ENCODE measurements at places on chromosomes 1 and 21. TPM values are rescaled to one million over a fixed set of nuclear protein-coding genes. Genes with fewer than 3 reads are reported as not detected.
A peak's percentile ranks its signal among the peaks of the same experiment; 100 is the strongest.

The C1orf226 gene
- total RNA-seq, result not detected

GRCh38 chr21:22795091-22795490 is 1796.9 kb downstream of the NCAM2 start:
- H3K27ac ChIP-seq, result no peak overlapping the region
- no peaks in the 10 kb centered on the region for H3K4me1 ChIP-seq
- DNase-seq, result no peak
- H3K36me3 ChIP-seq, result no peaks in the 10 kb centered on the region

DNA sequence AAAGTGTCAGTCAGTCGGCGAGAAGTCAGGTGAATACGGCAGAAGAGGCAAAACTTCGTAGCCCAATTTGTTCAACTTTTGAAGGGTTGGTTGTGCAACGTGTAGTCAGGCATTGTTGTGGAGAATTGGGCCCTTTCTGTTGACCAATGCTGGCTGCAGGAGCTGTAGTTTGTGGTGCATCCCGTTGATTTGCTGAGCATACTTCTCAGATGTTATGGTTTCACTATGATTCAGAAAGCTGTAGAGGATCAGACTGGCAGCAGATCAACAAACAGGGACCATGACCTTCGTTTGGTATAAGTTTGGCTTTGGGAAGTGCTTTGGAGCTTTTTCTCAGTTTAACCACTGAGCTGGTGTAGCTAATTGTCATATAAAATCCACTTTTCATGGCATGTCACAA is 190.2 kb upstream of the ADAMTS5 start:
- no peak overlapping the region for H3K4me3 ChIP-seq
- no peaks in the 10 kb centered on the region for H3K36me3 ChIP-seq
- H3K4me1 ChIP-seq, result no peaks in the 10 kb centered on the region
- H3K27me3 ChIP-seq, result no peaks in the 10 kb centered on the region
- H3K27ac ChIP-seq, result no peak overlapping the region

DNA sequence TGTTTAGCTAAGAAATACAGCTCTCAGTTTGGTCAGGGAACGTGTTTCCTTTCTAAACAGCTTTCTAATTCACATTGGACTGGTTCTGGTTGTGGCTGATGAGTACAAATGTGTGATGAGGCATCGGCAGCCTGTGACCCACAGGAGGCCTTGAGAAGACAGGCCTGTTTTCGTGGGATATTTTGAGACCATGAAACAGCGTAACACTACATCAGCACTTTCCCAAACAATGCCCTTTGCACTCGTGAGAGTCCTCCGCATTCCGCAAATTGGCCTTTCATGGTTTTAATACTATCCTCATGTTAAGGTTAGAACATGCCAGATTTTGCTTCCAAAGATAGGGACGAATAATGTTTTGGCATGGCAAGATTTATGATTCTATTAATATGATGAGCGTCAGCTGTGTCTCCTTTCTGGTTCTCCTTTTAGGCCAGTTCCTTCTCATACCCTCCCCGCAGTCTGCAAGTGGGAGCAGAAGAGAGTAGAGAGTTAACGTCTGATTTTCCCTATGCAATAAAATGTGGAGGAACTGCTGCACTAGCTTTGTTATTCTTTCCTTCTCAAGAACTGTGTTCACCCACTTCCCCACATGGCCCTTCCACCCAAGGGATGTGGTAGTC is 84.3 kb upstream of the L1TD1 start:
- H3K27me3 ChIP-seq, result no peaks in the 10 kb centered on the region
- H3K36me3 ChIP-seq, result no peaks in the 10 kb centered on the region
- no peaks in the 10 kb centered on the region for H3K4me1 ChIP-seq
- H3K27ac ChIP-seq, result no peak overlapping the region

The GPR3 gene
- not detected for total RNA-seq

The TSPEAR gene
- not detected for total RNA-seq

DNA sequence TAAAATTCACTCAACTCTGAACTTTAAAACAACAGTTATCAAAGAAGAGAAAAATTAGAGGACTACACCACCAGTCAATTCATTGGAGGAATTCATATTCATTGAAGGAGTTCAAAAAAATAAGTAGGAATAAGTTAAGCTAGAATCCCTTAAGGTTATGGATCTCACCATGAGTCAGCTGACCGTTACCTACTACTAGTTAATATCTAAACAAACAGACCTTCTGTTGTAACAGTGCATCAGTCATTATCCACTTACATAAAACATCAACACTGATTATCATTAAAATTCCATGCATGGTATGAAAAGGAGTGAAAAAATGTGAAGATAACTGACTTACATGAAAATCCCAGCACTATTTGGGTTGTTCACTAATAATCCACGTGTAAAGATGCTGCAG is 44.9 kb downstream of the FOXJ3 start:
- H3K4me1 ChIP-seq, result peaks cover 5% of the 10 kb centered on the region
- H3K27me3 ChIP-seq, result no peaks in the 10 kb centered on the region
- H3K4me3 ChIP-seq, result no peak overlapping the region
- no peak overlapping the region for H3K27ac ChIP-seq
- H3K36me3 ChIP-seq, result no peaks in the 10 kb centered on the region

DNA sequence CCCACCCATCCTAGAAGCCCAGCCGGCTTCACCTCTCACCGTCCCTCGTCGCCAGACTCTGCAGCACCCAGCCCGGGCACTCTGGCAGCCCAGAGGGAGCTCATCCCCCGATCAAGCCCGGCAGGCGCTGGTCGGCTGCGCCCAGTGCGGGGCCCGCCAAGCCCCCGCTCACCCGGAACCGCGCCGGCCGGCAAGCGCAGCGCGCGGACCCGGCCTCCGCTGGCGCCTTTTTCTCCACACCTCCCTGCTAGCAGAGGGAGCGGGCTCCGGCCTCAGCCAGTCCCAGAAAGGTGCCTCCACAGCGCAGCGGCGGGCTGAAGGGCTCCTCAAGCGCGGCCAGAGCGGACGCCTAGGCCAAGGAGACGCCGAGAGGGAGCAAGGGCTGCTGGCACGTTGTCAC is 2023.3 kb downstream of the NCAM2 start:
- DNase-seq, result no peak
- H3K27ac ChIP-seq, result no peak overlapping the region
- H3K27me3 ChIP-seq, result no peaks in the 10 kb centered on the region
- H3K4me1 ChIP-seq, result no peaks in the 10 kb centered on the region

DNA sequence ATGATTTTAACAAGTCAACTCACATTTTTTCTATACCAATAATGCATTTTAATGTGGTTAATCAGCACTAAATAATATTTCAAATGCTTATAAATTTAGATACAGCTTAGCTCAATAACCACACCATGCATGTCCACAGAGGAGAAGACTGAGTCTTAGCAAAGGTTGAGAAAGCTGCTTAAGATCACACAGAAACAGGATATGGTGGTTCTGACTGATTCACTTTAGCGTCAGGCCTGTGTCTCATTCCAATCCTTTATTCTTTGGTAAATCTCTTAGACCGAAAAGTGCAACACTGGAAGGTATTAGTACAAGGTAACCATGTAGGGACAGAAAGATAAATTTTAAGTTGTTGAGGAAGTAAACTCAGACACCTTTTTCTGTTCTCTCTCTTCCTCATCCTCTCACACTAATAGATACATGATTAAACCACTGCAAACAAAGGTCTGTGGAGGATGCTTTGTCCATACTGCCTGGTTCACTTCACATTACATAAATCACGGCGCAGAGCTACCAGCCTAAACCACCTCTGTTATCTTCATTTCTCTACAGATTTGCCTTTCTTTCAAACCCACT is 139.0 kb downstream of the DPYD start:
- no peaks in the 10 kb centered on the region for H3K36me3 ChIP-seq
- no peak overlapping the region for H3K4me3 ChIP-seq
- no peak overlapping the region for H3K27ac ChIP-seq
- H3K27me3 ChIP-seq, result no peaks in the 10 kb centered on the region

DNA sequence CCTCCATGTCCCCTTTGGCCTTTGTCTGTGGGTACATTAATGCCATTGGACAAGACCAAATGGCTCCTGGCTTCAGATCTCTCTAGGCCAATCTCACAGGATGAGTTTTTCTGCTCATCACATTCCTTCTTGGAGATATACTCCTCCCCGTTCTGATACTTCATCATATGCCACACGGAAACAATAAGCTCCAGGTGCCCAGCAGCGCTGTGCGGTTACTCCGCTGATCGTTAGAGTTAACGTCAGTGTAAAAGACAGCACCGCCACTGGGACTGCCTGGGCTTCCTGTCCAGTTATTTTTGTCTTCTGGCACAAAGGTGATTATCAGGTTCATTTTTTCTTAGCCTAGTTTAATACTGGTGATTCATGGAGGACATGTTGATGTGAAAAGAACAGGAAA is 22.5 kb downstream of the CACHD1 start:
- H3K36me3 ChIP-seq, result no peaks in the 10 kb centered on the region
- H3K4me1 ChIP-seq, result no peaks in the 10 kb centered on the region
- DNase-seq, result no peak
- no peaks in the 10 kb centered on the region for H3K27me3 ChIP-seq
- H3K27ac ChIP-seq, result no peak overlapping the region
- no peak overlapping the region for H3K4me3 ChIP-seq

DNA sequence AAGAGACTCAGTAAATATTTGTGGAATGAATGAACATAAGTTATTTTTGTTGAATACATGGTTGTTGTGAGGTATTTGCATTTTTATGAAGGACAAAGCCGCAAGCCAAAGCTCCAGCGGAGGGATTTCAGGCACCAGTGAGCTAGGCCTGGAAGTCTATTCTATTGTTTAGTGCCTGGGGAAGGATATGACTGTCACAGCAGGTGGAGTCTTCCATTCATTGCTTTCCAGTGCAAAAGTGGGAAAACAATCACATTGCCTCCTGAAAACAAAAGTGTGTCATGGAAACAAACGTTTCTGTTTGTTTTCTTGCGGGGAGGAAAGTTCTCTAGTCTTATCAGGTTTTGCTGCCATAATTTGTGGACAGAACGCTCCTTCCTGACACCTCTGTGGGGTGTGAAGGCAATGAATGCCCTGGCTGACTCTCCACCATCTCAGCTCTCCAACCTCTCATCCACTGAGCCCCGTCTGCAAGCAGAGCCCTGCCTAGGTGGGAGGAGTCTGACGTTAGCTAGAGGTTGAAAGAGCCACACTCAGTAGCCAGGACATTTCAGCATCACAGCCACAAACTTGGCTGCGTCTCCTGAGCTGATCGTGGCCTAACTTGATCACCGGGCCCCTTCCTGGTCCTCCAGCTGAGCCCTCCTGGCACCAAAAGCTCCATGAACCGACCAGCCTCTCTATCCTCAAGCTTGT is 739.1 kb downstream of the MATN1 start:
- H3K27me3 ChIP-seq, result peaks cover 4% of the 10 kb centered on the region
- no peaks in the 10 kb centered on the region for H3K36me3 ChIP-seq
- no peak overlapping the region for H3K4me3 ChIP-seq

- H3K4me1 ChIP-seq, result peaks cover 51% of the 10 kb centered on the region
- no peaks in the 10 kb centered on the region for H3K36me3 ChIP-seq
Observed at GRCh38 chr1:89737985-89738510, 82.8 kb upstream of the LRRC8D start.

DNA sequence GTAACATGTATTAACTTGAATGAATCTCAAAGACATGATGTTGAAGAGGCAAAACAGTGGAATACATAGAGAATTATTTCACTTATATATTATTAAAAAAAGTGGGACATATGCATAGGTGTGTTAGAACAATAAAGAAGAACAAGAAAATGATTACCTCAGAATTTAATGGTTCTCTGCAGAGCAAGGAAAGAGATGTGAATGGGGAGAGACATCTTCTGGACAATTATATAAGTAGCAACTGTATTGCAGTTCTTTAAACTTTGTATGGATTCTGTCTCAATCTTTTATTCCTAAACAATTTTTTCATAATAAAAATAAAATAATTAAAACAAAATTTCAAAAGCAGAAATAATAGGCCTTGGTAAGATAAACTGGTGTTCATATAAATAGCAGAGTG is 674.9 kb upstream of the ADGRL4 start:
- no peaks in the 10 kb centered on the region for H3K36me3 ChIP-seq
- no peak overlapping the region for H3K4me3 ChIP-seq
- no peak overlapping the region for H3K27ac ChIP-seq
- DNase-seq, result no peak
- no peaks in the 10 kb centered on the region for H3K27me3 ChIP-seq

- H3K36me3 ChIP-seq, result no peaks in the 10 kb centered on the region
- no peak for DNase-seq
- no peak overlapping the region for H3K4me3 ChIP-seq
- H3K27ac ChIP-seq, result no peak overlapping the region
- H3K4me1 ChIP-seq, result no peaks in the 10 kb centered on the region
- H3K27me3 ChIP-seq, result no peaks in the 10 kb centered on the region
Observed at GRCh38 chr1:167829868-167830267, 84.1 kb downstream of the ADCY10 start.

DNA sequence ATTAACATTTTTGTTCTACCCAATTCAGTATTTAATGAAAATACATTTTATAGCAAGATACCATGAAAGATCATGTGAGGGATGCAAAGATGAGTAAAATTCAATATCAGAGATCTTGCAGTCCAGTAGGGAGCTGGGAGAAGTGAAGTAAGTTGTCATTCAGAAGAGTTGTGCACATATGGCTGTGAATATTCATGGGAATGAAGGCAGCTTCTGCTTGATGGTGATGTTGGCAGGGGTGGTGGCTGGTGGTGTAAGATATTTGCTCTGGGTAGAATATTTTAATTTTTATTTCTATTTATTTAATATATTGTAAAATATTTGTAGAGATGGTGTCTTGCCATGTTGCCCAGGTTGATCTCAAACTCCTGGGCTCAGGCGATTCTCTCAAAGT is 72.0 kb upstream of the GCLM start:
- no peak overlapping the region for H3K4me3 ChIP-seq
- DNase-seq, result no peak
- no peaks in the 10 kb centered on the region for H3K36me3 ChIP-seq
- no peak overlapping the region for H3K27ac ChIP-seq

The CFHR3 gene
- total RNA-seq, result not detected

The FCGR1A gene
- not detected for total RNA-seq

DNA sequence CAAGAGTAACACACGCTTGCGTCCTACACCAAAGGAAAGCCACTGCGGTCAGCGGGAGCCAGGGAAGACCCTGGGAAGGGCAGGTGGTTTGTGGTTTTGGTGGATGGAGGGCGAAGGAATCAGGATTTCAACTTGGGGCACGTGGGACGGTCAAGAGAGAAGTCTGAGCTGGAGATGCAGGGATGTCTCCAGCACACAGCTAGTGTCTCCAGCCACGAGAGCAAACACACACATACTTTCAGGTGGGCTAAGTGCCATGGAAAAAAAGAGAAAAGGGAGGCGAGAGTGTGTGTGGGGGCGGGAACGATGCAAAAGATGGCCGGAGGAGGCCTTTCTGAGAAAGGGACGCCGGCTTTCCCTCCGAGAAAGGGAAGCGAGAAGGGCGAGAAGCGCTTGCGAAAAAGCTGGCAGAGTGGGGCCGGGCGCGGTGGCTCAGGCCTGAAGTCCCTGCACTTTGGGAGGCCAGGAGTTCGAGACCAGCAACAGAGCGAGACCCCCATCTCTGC is 1.4 kb upstream of the SRRM1 start:
- no peak for DNase-seq
- peak overlapping the region; percentile 99 for H3K27ac ChIP-seq
- peak overlapping the region; percentile 8 for H3K4me3 ChIP-seq
- peaks cover 15% of the 10 kb centered on the region for H3K36me3 ChIP-seq
- peaks cover 32% of the 10 kb centered on the region for H3K4me1 ChIP-seq
- H3K27me3 ChIP-seq, result no peaks in the 10 kb centered on the region

DNA sequence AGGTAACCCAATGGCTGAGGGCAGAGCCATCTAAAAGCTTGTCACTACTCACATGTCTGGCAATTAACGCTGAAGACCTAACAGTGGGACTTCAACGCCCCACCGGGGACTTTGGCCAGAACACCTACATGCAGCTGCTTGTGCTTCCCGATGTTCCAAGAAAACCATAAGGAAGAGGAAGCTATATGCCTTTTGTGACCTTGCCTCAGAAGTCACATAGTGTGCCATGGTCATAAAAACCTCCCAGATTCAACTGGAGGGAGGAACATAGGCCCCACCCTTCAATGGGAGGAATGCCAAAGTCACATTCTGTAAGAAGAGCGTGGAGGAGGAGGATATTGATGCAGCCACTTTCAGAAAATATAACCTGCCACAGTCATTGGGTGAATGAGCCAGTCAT is 147.8 kb upstream of the MAGI3 start:
- no peaks in the 10 kb centered on the region for H3K36me3 ChIP-seq
- H3K27ac ChIP-seq, result no peak overlapping the region
- no peak overlapping the region for H3K4me3 ChIP-seq
- no peaks in the 10 kb centered on the region for H3K27me3 ChIP-seq
- no peaks in the 10 kb centered on the region for H3K4me1 ChIP-seq

Data from CD4-positive, alpha-beta memory T cell (primary cell).